ENCODE measurements at places on chromosomes 4 and X.

DNA sequence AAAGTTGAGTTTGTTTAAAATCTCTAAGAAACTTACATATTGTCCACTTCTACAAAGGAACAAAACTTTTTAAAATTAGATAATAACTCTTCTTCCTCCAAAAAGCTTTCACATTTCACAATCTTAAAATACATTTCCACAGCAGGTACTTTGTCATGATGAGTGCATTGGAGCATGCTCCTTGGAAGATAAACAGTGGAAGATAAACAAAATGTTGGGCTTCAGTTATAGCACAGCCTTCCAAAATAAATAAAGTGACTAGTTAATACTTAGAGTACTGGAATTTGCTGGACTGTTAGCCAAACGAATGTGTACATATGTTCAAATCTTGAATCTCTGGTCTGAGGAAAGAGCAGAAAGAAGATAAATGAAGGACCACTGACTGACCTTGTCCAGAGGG, 54.9 kb upstream of the PDE5A start:
- no peak for DNase-seq

DNA sequence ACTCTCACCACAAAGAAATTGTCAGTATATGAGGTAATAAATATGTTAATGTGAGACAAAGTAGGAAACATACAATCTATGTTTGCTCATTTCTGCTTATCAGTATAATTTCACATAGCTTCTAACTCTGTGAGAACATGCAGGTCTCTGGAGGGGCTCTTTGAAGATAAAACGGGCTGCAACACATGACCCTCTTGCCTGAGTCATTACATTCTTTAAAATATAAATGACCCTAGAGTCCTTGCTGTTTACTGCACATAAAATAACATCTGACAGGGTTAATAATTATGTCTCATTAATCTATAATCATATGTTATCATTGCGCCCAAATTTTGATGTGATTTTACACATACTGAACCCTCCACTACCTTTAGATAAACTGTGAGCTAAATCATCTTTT, 681.5 kb downstream of the ARAP2 start:
- DNase-seq = no peak

GRCh38 chrX:51894697-51895336, 1.4 kb downstream of the MAGED1 start:
- DNase-seq = peak; percentile 26

GRCh38 chr4:110830461-110830860, 207.6 kb upstream of the PITX2 start:
- DNase-seq = no peak

DNA sequence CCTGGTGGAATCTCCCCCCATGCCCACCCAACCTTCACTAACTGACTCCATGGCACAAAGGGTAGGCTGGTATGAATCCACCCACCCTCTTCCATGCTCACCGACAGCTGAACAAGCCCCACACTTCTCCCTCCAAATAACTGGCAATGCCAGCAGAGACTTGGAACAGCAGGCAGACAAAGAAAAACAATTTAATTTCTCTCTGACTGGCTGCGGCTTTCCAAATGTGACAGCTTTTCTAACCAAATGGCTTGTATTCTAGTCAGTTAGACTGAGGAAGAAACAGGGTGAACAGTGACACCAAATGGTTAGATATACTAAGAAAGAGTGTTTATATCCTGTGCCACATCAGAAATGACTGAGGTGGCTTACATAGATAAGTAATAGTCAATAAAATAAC, 199.3 kb upstream of the ADAMTS3 start:
- no peak for DNase-seq

- DNase-seq = no peak
Measured at GRCh38 chr4:99833756-99834155, 17.1 kb downstream of the DAPP1 start.

- DNase-seq = no peak
Measured at GRCh38 chrX:119529345-119530276, 35.6 kb downstream of the STEEP1 start.
